Lower lobe of right lung (tissue), 2 donors: ENCODE measurements at places on chromosomes 13 and 19. TPM values are rescaled to one million over a fixed set of nuclear protein-coding genes. Genes with fewer than 3 reads are reported as not detected.

KCTD12 gene
- 162 TPM for total RNA-seq

NHLRC3 gene
- 35.4 TPM for total RNA-seq

LSR gene
- total RNA-seq: 74.1 TPM

ZNF460 gene
- 51.4 TPM for total RNA-seq

CCNA1 gene
- total RNA-seq: 1.5 TPM

CPAMD8 gene
- 54.3 TPM for total RNA-seq

ZFP30 gene
- 11.2 TPM for total RNA-seq

PTPRH gene
- 0.30 TPM for total RNA-seq

GRCh38 chr13:34409496-34410182 lies 532.4 kb upstream of the NBEA start:
- no peak for DNase-seq

- no peak for DNase-seq
These were observed 557.0 kb downstream of the SLITRK1 start for GRCh38 chr13:83325125-83325853.

GRCh38 chr13:109389892-109390345 lies 396.5 kb downstream of the IRS2 start:
- DNase-seq: no peak

GRCh38 chr13:103556681-103557080 lies 490.5 kb upstream of the SLC10A2 start:
- no peak for DNase-seq

- peak; percentile 81 for DNase-seq
These were observed 86.2 kb upstream of the FRY start for GRCh38 chr13:31945202-31945961.

GRCh38 chr19:1151917-1152587 lies 22.0 kb downstream of the SBNO2 start:
- DNase-seq: no peak

DNA sequence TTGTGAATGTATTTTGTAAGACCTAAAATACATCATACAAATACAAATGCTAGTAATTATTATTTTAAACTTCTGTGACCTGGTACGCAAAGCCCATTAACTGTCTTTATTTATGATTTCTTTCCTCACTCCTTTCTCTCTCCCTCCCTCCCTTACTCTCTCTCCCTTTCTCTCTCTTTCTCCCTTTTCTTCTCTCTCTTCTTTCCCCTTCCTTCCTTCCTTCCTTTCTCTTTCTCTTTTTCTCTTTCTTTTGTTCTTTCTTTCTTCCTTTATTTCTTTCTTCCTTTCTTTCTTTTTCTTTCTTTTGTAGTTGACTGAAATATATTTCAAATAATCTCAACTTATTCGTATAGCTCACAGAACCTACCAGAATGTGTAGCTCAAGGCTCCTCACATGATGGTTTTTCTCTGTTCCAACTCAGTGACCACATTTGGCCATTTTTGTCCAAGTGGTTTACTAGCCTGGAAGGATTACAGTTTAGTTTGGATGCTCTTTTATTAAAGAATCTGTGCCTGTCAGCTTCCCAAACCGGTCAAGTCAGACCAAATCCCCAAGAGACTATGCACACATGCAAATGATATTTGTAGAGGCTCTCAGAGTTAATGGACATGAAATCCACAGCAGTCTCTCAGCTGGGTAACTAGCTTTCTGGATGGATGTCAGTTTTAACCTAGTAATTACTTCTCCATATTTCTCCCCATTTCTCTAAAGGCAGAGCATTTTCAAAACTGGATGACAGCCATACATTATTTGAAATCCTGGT lies 71.7 kb downstream of the POSTN start:
- DNase-seq: no peak

DNA sequence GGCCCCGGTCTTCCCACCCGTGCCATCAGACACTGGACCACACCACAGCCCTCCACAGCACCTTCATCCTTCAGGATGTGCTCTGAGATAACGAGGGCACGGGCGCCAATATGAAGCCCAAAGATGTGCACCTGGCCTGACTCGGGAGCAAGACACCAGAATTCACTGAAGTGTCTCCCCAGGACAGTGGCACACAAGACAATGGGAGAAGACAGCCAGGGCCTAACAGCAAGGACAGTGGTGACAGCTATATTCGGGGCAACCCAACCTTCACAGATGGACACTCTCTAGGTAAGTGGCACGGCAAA lies 7.2 kb downstream of the DDX39A start:
- DNase-seq: no peak

GRCh38 chr13:101155920-101156319 lies 260.4 kb downstream of the NALCN start:
- no peak for DNase-seq

- peak; percentile 85 for DNase-seq
These were observed 24.6 kb downstream of the NOSIP start for GRCh38 chr19:49555600-49556411.

DNA sequence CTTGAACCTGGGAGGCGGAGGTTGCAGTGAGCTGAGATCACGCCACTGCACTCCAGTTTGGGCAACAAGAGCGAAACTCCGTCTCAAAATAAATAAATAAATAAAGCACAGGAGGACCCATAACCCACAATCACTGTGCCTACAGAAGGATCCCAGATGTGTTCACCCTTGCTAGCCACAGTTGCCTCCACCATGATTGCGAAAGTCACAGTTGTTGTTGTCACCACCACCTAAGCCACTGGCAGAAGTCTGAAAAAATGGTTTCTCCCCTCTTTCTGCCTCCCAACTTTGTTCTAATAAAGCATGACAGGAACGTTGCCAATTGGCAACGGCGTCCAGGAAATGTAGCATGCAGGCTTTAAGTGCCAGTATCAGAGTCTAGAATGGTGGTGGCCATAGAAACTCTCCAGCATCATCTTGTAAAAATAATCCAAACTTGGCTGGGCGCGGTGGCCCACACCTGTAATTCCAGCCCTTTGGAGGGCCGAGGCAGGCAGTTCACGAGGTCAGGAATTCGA lies 2.2 kb upstream of the EPS15L1 start:
- no peak for DNase-seq

- peak; percentile 73 for DNase-seq
These were observed 9.5 kb downstream of the STK11 start for GRCh38 chr19:1214862-1215731.

- no peak for DNase-seq
These were observed 6.4 kb upstream of the PROZ start for GRCh38 chr13:113151745-113152690.

- peak; percentile 66 for DNase-seq
These were observed 19.4 kb upstream of the GPR18 start for GRCh38 chr13:99277629-99278028.
